ENCODE measurements at places on chromosomes 7 and 10.

DNA sequence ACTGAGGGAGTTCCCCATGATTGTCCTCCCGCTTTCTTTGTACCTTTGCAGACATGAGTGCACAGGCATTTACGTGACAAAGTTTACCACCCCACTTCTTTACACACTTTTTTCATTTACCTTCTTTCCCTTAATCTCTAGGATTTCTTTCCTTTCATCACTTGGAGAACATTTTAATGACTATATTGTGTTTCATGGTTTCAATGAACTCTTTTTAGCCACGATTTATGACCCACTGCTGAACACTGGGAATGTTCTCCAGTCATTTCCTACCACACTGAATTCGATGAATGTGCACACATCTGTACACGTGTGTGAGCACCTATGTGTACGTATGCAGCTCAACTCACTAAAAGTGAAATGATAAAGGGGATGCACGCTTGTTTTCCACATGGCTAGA is 371.7 kb upstream of the IGFBP3 start:
- no peak for DNase-seq

DNA sequence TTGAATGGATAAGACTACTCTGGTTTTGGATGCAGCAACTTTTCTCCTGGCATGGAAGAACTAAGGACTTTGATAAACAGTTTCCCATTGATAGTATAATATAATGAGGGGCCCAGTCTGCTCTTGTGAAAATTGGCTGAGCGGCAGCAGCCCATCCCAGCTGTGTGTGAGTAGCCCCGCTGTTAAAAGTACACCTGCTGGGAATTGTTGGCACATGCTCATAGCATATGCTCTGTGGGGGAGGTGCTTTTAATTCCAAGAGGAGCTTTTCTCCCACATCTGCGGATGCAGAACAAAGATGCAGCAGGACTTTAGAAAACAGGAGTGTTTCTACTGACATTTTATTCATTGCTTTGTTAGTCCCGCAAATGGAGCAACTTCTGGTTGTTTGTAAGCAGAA is 19.0 kb downstream of the SRI start:
- no peak for DNase-seq

DNA sequence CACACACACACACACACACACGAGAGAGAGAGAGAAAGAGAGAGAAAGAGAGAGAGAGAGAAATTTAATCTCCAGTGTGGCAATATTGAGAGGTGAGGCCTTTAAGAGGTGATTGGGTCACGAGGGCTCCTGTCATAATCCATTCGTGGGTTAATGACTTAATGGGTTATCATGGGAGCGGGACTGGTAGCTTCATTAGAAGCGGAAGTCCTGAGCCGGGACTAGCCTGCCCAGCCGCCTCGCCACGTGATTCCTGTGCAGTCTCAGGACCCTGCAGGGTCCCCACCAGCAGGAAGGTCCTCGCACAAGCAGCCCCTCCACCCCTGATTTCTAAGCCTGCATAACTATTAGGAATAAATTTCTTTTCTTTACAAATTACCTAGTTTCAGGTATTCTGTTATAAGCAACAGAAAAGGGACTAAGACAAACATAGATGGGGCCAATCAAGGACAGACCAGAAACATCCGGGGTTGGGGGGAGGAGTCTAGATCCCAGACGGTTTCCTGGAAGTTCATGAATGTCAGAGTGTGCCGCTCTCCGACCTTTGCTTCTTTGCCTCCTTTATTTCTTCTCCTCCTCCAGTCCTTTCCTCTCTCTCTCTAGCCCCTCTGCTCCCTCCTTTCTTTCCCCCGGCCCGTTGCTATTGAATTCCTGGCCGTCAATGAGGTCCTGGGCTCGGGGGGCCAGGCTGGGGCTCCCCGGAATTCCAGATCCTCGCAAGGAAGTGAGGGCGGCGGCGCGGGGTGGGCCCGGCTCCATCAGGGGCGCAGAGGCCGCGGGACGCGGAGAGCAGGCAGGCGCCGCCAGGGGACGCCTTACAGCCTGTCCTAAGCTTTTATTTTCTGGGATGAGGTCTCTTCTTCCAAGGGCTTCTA is 146.8 kb downstream of the CYP26A1 start:
- DNase-seq: no peak

DNA sequence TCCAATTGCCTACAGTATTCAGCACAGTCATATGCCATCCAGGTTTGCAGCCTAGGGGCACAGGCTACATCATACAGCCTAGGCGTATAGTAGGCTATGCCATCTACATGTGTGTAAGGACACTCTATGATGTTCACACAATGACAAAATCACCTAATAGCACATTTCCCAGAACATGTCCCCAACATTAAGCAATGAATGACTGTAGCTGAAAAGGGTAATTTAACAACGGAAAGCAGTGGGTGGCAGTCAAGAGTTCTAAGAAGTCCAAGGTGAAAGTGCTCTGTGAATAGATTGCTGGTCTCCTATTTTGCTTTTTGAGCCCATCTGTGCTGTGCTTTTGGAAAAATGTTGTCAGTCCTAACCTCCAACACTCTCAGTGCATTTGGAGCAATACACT is 162.6 kb downstream of the KLF6 start:
- no peak for DNase-seq

GRCh38 chr10:94366382-94366781 is 3.6 kb upstream of the NOC3L start:
- no peak for DNase-seq

DNA sequence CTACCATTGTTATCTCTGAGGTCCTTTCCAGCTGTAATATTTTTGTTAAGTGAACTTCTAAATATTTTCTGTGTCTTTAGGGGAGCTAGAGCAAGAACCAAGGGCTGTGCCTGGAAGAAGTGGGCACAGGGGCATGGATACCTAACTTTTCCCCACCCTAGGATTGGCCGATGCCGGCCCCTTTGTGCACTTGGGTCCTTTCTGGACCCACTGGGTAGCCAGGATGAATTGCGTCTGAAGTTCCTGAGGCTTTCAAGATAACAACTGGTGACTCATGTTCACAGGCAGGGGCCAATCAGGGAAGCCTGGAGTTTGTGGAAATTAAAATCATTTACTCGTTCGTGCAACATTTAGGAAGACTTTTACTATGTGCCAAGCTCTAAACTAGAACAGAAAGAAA is 758 bp downstream of the DPCD start:
- no peak for DNase-seq

GRCh38 chr10:60677531-60678129 is 100.6 kb upstream of the CDK1 start:
- no peak for DNase-seq

GRCh38 chr10:31698181-31698830 is 230.3 kb downstream of the ARHGAP12 start:
- DNase-seq: no peak

- DNase-seq: no peak
These were observed 72.8 kb upstream of the GLCCI1 start for GRCh38 chr7:7895754-7896153.

GRCh38 chr10:58820861-58821751 is 308.4 kb downstream of the BICC1 start:
- DNase-seq: peak; percentile 50

GRCh38 chr7:120014925-120015465 is 258.0 kb upstream of the KCND2 start:
- no peak for DNase-seq

DNA sequence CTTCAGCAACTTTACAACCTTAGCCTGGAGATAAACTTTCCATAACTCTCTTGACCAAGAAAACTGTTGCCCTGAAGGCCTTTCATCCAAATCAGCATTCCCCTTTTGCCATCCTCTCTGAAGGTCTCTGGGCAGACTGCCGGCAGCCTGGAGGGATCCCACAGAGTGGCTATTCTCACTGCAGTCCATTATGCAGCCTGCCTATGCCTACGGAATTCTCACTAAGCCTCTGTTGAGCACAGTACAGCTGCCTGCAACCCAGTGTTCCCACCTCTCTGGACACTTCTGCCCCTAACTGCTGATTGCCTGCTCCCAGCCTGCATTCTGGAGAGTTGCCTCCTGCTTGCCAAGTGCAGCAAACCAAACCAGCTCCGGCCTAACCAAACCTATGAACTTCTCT is 548.9 kb upstream of the STEAP1 start:
- DNase-seq: no peak

GRCh38 chr10:129809841-129810240 is 154.2 kb downstream of the EBF3 start:
- DNase-seq: no peak

GRCh38 chr10:71094712-71095390 is 117.5 kb upstream of the UNC5B start:
- no peak for DNase-seq

DNA sequence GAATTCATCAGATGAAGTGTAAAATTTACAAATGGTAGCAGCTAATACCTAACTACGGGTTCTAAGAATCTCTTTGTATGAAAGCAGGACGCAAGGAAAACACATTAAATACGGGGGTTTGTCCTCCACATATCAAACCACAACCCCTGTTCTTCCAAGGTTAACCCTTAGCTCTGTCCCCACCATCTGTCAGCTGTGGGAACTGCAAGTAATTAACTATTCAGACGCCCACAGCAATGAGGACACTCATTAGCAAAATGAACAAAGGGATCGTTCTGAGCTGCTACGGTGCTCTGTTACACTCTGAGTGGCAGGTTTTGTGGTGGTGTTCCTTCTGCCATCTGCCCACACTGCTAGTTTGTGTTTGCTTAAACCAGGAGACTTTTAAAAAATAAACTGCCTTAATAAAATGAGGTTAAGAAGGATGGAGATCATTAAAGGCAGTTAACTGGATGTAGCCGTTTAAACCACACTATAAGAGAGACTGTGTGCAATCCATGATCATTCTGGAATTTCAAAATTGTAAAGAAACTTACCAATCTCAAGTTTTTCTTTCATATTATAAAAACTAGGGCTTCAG is 51.4 kb downstream of the C10orf67 start:
- DNase-seq: no peak

- no peak for DNase-seq
These were observed 40.9 kb upstream of the FRMD4A start for GRCh38 chr10:14371581-14371980.

- no peak for DNase-seq
These were observed 49.4 kb downstream of the NOD1 start for GRCh38 chr7:30429156-30429530.

DNA sequence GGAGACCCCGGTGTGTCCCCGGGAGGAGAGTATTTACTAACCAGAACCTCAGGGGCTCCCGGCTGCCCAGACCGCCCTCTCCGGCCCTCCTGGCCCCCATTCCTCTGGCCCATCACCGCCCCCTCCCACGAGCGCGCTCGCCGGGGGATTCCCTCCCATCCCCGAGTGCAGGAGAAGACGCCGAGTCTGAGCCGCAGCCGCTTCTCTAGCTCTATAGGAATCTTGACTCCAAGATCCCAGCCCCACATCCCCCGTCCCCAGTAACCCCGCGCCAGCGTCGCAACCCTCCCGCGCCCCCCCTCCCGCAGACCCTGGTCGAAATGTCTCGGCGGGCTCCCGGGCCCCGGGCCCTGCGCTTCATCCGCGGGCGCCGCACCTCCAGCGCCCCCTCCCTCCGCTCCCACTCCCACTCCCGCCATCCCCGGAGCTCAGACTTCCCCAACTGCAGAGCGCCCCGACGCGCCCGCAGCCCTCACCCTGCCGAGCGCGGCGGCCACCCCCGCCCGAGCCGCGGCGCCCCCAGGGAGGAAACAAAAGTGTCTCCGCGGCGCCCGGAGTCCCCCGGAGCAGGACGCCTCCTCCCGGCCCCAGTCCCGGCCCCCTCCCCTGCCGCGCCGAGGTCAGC is 541 bp downstream of the ELMO1 start:
- no peak for DNase-seq

- DNase-seq: no peak
These were observed 30.8 kb downstream of the ELAPOR2 start for GRCh38 chr7:87028636-87029035.

- no peak for DNase-seq
These were observed 419.8 kb downstream of the ANKRD7 start for GRCh38 chr7:118644346-118644745.

GRCh38 chr10:71971311-71971731 is 7.1 kb downstream of the CHST3 start:
- DNase-seq: no peak

DNA sequence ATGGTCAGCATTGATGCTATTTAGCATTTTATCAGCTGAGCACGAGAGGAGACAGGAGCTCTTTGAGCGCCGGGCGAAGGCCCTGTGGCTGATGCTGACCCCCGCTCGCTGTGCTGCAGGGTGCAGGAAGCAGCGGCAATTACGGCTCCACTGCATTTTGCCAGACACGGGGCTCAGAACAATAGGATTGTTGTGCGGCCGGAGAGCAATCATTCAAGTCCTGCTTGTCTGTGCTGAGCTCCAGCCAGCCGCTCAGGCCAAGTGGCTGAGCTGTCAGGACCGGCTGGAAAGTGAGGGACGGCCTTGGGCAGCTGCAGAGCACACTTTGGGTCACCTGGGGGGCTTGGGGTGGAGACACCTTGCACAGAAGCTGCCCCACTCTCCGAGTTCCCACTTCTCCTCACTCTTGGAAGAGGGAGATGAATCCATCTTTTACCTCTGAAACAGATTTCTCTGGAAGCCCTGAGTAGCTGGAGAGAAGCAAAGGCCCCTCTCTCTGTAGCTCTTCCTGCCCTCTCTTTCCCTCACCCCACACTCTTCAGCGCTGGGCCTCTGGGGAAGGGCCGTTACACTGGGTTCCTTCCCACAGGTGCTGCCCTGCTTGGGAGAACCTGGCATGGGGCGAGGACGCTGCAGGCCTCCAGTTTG is 17.3 kb upstream of the ADARB2 start:
- no peak for DNase-seq

DNA sequence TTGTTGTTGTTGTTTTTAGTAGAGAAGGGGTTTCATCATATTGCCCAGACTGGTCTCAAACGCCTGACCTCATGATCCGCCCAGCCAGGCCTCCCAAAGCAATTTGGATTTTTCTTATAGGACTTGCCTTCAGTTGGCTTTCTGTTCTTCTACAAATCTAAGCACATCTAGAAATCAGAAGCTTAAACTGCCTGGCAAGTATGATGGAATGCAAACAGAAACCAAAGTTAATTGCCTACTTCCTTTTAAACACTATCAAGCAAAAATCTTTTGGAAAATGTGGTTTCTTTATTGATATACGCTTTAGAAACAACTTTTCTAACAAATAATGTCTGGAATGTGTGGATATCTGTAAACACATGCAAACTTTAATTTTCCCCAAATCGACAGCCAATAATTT is 64.9 kb downstream of the USP6NL start:
- DNase-seq: no peak

DNA sequence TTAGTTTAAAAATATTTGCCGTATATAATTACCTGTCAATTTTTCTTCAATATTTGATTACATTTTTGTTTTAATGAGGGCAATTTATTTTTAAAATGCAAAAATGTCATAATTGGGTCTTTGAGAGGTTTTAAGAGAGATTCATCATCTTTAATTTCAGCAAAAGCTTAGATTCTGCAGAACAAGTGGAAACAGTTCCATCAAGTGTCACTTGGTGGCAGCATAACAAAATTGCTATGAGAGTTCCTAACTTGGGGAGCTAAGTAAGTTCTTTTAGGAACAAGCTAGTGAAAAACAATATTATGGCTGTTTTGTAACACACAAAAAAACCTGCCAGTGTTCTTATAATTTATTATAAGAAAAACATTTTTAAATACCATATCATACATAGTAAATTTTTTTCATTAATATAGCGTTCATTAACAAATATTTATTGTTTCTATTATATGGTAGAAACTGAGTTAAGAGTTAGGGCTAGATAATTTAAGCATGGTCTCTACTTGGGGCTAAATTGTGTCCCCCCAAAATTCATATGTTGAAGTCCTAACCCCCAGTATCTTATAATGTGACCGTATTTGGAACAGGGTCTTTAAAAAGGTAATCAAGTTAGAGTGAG is 155.2 kb downstream of the MAGI2 start:
- DNase-seq: no peak

- DNase-seq: no peak
These were observed 898.6 kb downstream of the LRMDA start for GRCh38 chr10:76329891-76330575.

Measured in keratinocyte (primary cell).